ENCODE measurements at places on chromosomes 2 and 18.

DNA sequence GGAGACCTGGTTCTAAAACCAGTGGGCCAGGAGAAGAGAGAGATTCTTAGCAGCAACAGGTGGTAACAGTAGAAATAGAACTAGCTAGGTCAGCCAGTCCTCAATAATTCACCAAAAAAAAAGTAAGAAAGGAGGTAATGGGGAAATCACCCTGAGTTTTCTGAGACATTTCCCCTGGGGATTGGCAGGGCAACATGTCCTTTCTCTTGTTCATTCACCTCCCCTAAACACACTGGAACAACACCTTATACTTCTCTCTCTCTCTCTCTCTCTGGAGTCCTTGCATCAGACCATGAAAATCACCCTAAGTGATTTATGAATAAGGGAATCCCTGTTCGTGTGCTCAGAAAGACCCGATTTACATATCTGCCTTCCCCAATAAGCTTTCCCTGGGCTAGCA, 64.8 kb downstream of the COX7A2L start:
- no peak for DNase-seq

DNA sequence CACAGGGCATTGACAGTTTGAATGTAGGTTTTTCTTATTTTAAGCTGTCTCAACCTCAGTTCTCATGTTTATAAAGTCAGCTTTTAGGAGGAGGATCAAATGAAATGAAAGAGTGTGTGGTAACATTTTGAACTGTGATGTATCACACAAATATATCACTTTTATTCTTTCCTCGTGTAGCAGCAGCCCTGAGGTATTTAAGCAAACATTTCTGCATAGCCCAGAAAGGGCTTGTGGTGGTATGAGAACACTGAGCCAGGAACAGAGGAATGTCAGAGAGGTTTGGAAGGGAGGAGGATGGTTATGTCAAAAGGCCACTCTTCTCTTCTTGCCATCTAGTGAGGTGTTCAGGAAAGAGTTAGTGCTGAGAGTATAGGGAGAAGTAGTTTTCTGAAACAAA, 150.2 kb downstream of the PARD3B start:
- DNase-seq = no peak

GRCh38 chr2:42854207-42854818, 61.9 kb upstream of the HAAO start:
- DNase-seq = no peak

- no peak for DNase-seq
Measured at GRCh38 chr18:13530879-13531387, 195.4 kb downstream of the FAM210A start.
